Naive thymus-derived CD4-positive, alpha-beta T cell (primary cell): ENCODE measurements at places on chromosomes 3 and 15. TPM values are rescaled to one million over a fixed set of nuclear protein-coding genes. Genes with fewer than 3 reads are reported as not detected.
A peak's percentile ranks its signal among the peaks of the same experiment; 100 is the strongest.

- no peaks in the 10 kb centered on the region for H3K27me3 ChIP-seq
- no peak overlapping the region for H3K4me3 ChIP-seq
- no peak for DNase-seq
- H3K4me1 ChIP-seq: no peaks in the 10 kb centered on the region
These were observed 34.8 kb downstream of the B3GALNT1 start for GRCh38 chr3:161070252-161070930.

DNA sequence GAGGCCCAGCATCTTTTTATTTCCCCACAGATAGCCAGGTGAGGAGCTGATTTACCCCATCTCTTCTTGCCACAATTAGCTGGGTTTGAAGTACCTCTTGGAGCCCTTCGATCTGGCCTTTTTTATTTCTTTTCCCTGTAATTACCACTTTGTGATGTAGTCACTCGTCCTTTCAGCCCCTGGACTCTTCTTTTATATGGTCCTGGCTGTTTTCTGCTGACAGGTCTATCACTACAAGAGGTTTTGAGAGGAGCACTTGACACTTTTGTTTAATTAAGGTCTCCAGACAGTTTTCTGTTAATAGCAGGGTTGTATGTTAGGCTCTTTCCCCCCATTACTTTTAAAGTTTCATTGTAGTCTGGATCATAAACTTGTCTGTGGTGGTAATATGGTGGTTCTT is 11.8 kb downstream of the ATXN7 start:
- H3K27ac ChIP-seq: no peak overlapping the region
- no peak for DNase-seq
- H3K4me1 ChIP-seq: peaks cover 16% of the 10 kb centered on the region
- H3K36me3 ChIP-seq: no peaks in the 10 kb centered on the region
- no peaks in the 10 kb centered on the region for H3K27me3 ChIP-seq

Gene ZNF35
- 2.0 TPM for total RNA-seq

Gene RGMA
- not detected for total RNA-seq

Gene SLCO2A1
- total RNA-seq: not detected

DNA sequence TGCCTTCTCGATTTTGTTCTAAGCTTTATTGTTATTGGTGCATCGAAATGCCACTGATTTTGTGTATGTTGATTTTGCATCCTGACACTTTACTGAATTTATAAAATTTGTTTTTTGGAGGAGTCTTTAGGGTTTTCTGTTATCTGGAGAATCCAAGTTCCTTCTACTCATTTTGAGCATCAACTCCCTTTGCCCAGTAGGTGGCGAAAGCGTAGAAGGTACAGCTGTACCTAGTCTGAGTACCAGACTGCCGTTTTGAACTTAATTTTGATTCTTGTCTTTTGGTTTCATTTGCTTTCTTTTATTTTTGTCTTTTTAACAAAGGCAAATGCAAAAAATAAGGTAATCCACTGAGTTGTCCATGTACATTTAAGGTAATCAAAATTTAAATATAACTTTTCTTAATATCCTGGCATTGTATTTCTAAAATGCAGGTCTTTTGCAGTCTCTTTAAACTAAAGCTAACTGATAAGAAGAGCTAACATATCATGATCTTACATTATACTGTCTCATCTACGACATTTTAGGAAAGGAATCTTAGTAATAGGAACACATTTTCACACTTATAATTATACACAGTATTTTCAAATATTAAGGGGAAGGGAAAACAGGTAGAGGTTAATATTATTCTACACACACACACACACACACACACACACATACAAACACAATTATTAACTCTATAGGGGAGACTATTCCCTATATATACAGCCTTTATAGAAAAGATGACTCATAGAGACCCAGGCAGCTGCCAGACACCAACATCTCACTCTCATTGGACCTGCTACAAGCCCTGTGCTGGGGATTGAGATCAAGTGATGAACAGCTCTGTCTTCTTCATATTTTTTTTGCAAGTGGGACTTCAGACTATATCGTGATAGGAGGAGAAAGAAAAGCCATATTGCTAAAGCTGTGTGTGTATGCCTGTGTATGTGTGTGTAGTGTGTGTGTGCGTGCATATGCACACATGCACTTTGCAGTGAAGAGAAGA is 71.8 kb downstream of the SYNPR start:
- no peaks in the 10 kb centered on the region for H3K27me3 ChIP-seq
- H3K27ac ChIP-seq: no peak overlapping the region
- H3K4me3 ChIP-seq: no peak overlapping the region
- H3K4me1 ChIP-seq: no peaks in the 10 kb centered on the region

- no peak overlapping the region for H3K4me3 ChIP-seq
- no peaks in the 10 kb centered on the region for H3K27me3 ChIP-seq
- H3K27ac ChIP-seq: no peak overlapping the region
These were observed 12.1 kb upstream of the RTP2 start for GRCh38 chr3:187714404-187714979.

GRCh38 chr15:81026836-81027599 is 26.3 kb downstream of the TLNRD1 start:
- DNase-seq: no peak
- H3K36me3 ChIP-seq: no peaks in the 10 kb centered on the region
- no peak overlapping the region for H3K27ac ChIP-seq
- no peaks in the 10 kb centered on the region for H3K27me3 ChIP-seq
- H3K4me3 ChIP-seq: no peak overlapping the region
- no peaks in the 10 kb centered on the region for H3K4me1 ChIP-seq

DNA sequence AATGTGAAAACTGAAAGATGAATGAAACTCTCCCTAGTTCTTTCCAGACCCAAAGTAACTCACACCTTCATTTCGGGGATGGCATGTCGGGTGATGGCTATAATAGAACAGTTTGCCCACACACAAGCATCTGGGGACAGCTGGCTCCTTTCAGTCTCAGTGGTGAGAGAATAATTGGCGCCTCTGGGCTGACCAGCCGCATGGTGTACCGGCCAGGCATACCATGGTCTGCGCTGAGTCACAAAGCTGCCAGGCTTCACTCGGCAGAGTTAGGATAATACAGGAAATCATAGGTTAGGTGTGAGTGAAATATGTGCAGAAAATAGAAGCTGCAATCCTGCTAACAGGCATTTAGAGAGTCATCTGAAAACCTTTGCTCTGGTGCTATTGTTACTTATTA is 80.4 kb upstream of the IGF1R start:
- no peaks in the 10 kb centered on the region for H3K27me3 ChIP-seq
- no peak overlapping the region for H3K27ac ChIP-seq
- H3K36me3 ChIP-seq: no peaks in the 10 kb centered on the region
- no peak for DNase-seq

Gene CCNB2
- total RNA-seq: 0.41 TPM

GRCh38 chr15:74127255-74127953 is 3.0 kb upstream of the ISLR2 start:
- H3K27ac ChIP-seq: no peak overlapping the region
- peak overlapping the region; percentile 9 for H3K4me3 ChIP-seq
- peak; percentile 77 for DNase-seq
- peaks cover 4% of the 10 kb centered on the region for H3K4me1 ChIP-seq
- no peaks in the 10 kb centered on the region for H3K27me3 ChIP-seq
- no peaks in the 10 kb centered on the region for H3K36me3 ChIP-seq

DNA sequence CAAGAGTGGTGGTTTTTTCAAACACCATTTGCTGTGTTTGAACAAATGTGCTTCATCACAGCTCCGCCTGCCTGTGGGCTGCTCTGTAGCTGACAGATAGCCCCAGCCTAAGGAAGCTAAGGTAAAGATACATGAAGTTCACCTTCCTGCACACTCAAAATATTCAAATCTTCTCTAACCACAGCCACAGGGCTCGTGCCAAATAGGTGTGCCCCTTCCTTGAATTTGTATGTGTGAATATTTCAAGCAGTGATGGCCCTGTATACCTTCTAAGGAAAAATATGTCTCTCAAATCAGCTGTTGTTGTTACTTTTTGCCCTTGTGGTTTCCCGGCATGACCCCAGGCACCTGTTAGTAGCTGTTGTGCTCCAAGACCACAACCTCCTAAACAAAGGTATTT is 92.8 kb downstream of the CCNL1 start:
- peak; percentile 4 for DNase-seq
- no peak overlapping the region for H3K4me3 ChIP-seq
- peaks cover 30% of the 10 kb centered on the region for H3K4me1 ChIP-seq
- H3K27me3 ChIP-seq: no peaks in the 10 kb centered on the region

DNA sequence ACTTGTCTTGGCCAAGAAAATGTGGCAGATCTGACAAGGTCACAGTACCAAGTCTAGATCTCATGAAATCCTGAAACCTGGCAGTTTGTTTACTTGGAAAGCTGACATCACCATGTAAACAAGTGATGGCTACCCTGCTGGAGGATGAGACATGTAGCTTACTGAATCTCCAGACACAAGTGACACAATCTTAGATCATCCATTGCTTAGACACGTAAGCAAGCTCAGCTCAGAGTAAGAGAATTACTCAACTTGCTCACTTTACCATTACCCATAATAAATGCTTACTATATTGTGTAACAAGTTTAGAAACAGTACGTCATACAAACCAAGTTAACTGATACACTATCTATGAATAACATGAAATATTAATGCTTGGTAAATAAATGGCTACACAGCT is 263.8 kb downstream of the TBC1D5 start:
- DNase-seq: no peak
- H3K27ac ChIP-seq: no peak overlapping the region
- no peak overlapping the region for H3K4me3 ChIP-seq
- H3K36me3 ChIP-seq: no peaks in the 10 kb centered on the region
- H3K4me1 ChIP-seq: no peaks in the 10 kb centered on the region

Gene SMC4
- total RNA-seq: 61.7 TPM

- H3K4me1 ChIP-seq: peaks cover 6% of the 10 kb centered on the region
- H3K36me3 ChIP-seq: no peaks in the 10 kb centered on the region
- DNase-seq: no peak
- no peak overlapping the region for H3K27ac ChIP-seq
These were observed 145.3 kb downstream of the ADAMTS17 start for GRCh38 chr15:100196326-100197058.

Gene PCLAF
- 1.3 TPM for total RNA-seq

DNA sequence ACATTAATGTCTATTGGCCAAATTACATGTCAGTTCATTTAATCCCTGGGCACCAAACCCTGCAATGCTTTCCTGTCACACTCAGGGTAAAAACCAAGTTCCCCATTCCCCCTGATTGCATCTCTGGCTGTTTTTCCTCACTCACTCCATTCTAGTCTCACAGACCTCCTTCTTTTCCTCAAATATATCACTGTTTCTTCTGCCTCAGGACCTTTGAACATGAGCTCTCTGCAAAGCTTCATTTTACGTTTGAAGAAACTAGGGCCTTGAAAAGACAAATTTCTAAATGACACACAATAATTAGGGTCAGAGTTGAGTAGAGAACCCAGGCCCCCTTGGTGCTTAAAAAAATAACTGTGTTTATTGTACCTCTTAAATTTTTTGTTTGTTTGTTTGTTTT is 230.6 kb downstream of the THRB start:
- DNase-seq: no peak
- H3K27me3 ChIP-seq: no peaks in the 10 kb centered on the region
- H3K4me1 ChIP-seq: no peaks in the 10 kb centered on the region
- H3K27ac ChIP-seq: no peak overlapping the region
- no peaks in the 10 kb centered on the region for H3K36me3 ChIP-seq

DNA sequence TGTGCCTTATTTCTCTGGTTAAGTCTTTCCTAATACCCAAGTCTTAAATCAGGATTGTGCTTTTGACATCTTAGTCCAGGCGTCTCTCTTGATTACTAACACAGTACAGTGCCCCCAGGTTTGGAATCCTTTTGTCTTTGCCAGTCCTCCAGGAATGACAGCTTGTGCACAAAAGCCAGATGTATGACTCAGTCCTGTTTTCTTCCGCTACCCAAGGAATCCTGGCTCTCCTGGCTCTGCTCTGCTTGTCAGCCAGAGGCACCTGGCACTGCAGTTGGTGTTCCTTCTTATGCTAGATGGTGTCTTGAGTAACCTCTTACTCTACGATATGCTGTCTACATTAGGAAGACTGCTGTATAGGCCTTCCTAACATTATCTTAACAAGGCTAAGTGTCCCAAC is 728.2 kb upstream of the NECTIN3 start:
- no peaks in the 10 kb centered on the region for H3K27me3 ChIP-seq
- DNase-seq: no peak
- no peaks in the 10 kb centered on the region for H3K4me1 ChIP-seq

Gene CCDC54
- not detected for total RNA-seq

DNA sequence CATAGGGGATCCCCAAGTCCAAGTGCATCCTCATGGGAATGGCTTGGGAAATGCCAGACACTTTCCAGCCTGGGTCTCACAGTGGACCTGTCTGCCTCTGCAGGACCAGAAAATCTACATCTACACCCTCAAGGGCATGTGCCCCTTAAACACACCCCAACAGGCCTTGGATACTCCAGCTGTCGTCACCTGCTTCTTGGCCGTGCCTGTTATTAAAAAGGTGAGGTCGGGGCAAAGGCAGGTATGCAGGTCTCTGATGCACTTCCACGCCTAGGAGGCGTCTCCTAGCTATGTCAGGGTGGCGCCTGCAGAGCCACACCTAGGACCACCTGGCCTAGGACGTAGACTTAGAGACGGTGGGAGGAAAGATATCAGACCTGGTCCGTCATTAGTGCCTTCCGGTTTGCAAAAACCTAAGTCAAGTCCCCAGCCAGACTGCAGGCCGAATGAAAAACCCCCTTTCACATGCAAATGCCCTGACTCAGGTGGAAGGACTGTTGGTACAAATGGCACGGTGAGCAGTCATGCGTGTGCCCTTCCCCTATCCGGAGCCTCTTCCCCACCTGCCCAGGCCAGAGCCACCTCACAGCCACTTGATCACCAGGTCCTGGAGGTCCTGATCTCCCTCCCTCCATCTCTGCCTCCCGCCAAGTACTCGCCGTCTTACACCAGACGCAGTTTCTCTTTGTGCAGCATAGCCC is 143.5 kb downstream of the LRRK1 start:
- H3K4me1 ChIP-seq: no peaks in the 10 kb centered on the region
- H3K36me3 ChIP-seq: no peaks in the 10 kb centered on the region
- DNase-seq: no peak

GRCh38 chr3:141333836-141334626 is 34.3 kb upstream of the ZBTB38 start:
- no peaks in the 10 kb centered on the region for H3K4me1 ChIP-seq
- no peaks in the 10 kb centered on the region for H3K27me3 ChIP-seq
- no peak overlapping the region for H3K27ac ChIP-seq
- DNase-seq: no peak
- no peaks in the 10 kb centered on the region for H3K36me3 ChIP-seq

DNA sequence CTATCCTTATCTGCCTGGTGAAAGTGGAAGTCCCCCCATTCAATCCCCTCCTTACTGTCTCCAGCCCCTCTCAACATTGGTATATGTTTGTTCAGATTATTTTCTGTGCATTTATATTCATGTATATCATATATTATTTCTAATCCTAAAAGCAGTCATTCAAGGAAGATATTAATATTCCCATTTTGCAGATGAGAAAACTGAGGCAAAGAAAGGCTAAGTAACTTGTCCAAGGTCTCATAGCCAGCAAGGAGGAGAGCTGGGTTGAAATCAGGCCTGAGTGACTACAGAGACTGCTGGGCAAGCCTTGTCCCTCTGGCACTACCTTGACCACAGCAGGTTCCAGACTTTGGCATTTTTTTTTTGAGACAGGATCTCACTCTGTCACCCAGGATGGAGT is 29.0 kb downstream of the FOXL2NB start:
- H3K27me3 ChIP-seq: no peaks in the 10 kb centered on the region
- DNase-seq: no peak
- no peak overlapping the region for H3K27ac ChIP-seq
- H3K4me1 ChIP-seq: no peaks in the 10 kb centered on the region

GRCh38 chr3:71066356-71066755 is 517.2 kb downstream of the FOXP1 start:
- H3K4me1 ChIP-seq: peaks cover 56% of the 10 kb centered on the region
- DNase-seq: peak; percentile 41
- peak overlapping the region; percentile 73 for H3K4me3 ChIP-seq
- peak overlapping the region; percentile 92 for H3K27ac ChIP-seq
- no peaks in the 10 kb centered on the region for H3K27me3 ChIP-seq

Gene PLA2G4E
- not detected for total RNA-seq
